Naive thymus-derived CD8-positive, alpha-beta T cell (primary cell): ENCODE measurements at places on chromosomes 1 and 21.

GRCh38 chr1:43035821-43036741, 77.4 kb upstream of the SLC2A1 start:
- DNase-seq, result no peak

DNA sequence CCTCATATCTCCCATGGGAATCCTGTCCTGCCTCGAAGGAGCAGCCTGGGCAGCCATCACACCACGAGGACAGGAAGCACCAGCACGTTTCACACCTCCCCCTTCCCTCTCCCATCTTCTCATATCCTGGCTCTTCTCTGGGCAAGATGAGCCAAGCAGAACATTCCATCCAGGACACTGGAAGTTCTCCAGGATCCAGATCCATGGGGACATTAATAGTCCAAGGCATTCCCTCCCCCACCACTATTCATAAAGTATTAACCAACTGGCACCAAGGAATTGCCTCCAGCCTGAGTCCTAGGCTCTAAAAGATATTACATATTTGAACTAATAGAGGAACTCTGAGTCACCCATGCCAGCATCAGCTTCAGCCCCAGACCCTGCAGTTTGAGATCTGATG, 8.7 kb downstream of the SLAMF8 start:
- no peak for DNase-seq

- DNase-seq, result no peak
Observed at GRCh38 chr1:215568299-215568692, 1.2 kb downstream of the KCTD3 start.

- DNase-seq, result no peak
Observed at GRCh38 chr21:33691945-33692603, 49.8 kb downstream of the ITSN1 start.

DNA sequence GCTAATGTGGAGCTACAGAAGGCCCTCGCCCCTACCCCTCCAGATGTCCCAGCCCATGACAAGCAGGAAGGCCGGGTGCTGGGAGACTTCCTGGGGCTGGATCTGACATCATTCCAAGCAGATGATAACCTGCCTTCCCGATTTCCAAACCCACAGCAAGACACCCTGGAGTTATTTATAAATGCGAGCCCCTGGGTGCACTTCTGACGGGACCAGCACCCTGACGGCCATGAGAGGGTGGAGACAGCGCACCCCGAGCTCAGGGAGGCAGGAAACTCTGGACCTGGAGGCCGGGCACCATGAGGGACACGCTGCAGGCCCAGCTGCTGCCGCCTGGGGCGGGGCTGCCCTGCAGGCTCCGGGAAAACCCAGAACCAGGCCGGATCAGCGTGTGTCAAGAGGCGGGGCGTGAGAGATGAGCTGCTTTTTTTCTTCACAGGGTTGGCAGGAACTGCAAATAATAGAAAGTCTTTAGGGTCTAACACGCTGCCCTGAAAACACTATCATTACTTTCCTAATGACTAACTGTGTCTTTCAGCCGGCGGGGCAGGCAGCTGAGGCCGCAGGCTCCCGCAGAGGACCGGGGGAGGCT, 2.5 kb upstream of the PCBP3 start:
- DNase-seq, result no peak

- DNase-seq, result no peak
Observed at GRCh38 chr1:234601301-234602017, 8.5 kb downstream of the IRF2BP2 start.

GRCh38 chr1:19815801-19816736, 986 bp upstream of the RNF186 start:
- DNase-seq, result no peak

- DNase-seq, result no peak
Observed at GRCh38 chr1:22171951-22172715, 29.2 kb upstream of the WNT4 start.

DNA sequence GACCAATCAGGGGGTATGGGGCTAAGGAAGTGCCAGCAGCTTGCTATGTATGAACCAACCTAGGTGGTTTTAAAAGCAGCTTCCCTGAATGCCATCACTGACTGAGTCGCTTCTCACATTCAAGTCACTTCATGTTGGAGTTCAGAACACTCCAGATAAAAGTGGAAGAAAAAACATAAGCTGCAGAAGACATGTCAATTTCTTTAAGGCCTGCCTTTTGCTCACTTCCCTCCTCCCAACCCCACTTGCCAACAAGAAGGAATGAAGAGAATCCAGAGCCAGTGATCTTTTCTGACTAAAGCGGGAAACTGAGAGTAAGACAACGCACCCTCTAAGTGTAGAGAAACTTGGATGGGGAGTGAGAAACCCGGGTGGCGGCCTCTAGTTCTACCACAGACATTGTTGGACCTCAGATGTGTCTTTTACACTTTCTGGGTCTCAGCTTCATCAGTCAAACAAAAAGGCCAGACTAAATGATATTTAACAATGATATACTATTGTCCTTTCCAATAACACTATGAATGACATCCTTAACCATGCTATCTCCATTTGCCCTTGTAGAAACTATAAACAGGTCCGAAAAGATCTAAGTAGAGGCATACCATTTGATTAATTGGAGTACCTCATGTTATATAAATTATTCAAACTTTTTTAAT, 54.1 kb downstream of the LUZP1 start:
- no peak for DNase-seq

DNA sequence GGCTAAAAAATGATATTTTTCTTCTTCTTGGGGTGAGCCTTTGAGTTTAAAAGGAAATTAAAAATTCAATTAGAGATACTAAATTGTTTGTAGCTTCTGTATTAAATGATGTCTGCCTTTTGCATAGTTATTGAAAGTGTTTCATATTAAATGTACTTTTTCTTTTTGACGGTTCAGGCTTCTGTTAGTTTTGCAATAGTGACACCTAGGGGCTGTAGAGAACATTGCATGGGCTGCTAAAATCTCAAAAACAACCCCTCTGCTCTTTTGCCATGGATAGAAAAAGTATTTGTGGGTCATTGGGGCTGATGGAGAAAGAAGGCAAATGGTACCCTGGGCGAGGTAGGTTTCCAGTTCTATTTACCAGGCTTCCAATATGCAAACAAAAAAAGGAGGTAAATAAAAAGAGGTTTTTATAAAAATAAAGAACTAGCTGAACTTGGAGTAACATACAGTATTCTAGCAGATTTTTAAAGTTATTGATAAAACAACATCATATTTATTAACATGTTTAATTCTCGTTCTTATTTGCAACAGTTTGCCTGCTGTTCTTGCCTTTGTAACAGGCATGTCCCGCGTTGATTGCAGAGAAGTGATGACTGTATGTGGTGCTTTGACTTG, 115.4 kb upstream of the HOOK1 start:
- DNase-seq, result peak; percentile 56

DNA sequence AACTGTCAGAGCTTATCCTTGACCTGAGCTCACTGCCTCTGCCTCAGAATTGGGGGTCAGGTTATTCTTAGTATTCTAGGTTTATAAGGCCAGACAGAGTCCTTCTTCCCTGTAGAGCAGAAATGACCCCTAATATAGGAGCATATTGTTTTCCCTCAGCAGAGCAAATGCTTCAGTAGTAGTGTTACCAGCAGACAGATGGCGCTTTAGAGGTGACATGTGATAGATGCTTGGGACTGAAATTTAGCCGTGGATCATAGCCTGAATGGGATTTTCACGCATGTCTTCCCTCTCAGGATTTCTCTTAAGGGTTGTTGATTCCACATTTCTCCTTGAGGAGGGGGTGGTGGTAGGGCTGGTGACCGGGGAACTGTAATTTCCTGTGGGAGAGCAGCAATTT, 24.5 kb downstream of the ADARB1 start:
- no peak for DNase-seq

DNA sequence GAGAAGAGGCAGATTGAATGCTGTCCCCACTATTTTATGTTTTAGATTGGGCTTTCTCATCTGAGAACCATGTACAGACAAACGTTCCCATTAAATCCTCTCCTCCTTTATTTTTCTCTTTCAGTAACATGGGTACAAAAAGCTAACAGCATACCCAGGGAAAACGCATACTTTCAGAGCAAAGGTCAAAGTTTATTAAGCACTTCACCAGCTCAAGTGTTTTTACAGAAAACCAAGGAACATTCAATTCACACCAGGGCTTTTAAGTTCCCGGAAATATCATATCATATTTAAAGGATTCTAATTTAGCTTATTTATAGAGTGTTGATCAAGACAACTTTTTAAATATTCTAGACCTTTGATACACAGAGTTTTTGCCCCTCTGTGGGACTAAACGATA, 271.5 kb upstream of the C1orf87 start:
- no peak for DNase-seq

- no peak for DNase-seq
Observed at GRCh38 chr1:208603721-208604120, 359.5 kb upstream of the PLXNA2 start.

DNA sequence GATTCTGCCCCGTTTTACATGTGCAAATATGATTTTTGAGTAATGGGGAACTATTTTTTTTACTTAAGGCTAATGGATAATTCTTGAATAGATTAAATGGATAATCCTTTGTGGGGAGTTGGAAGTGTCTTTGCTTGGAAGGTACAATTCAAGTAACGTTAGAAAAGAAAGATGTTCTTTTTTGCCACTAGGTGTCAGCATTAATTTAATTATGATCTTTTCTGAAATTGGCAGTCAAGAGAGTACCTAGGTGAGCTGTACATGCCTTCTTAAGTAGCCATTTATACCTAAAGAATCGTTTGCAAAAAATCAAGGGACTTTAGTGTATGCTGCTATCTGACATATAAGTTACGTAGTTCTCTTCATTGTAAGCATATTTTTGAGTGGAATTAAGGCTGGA, 2.2 kb downstream of the FBXO28 start:
- no peak for DNase-seq

GRCh38 chr1:228555074-228555994, 68.2 kb downstream of the RNF187 start:
- DNase-seq, result peak; percentile 29

- no peak for DNase-seq
Observed at GRCh38 chr1:28392027-28392652, 22.6 kb downstream of the PHACTR4 start.

GRCh38 chr1:43547538-43548072, 16.9 kb downstream of the PTPRF start:
- DNase-seq, result no peak

DNA sequence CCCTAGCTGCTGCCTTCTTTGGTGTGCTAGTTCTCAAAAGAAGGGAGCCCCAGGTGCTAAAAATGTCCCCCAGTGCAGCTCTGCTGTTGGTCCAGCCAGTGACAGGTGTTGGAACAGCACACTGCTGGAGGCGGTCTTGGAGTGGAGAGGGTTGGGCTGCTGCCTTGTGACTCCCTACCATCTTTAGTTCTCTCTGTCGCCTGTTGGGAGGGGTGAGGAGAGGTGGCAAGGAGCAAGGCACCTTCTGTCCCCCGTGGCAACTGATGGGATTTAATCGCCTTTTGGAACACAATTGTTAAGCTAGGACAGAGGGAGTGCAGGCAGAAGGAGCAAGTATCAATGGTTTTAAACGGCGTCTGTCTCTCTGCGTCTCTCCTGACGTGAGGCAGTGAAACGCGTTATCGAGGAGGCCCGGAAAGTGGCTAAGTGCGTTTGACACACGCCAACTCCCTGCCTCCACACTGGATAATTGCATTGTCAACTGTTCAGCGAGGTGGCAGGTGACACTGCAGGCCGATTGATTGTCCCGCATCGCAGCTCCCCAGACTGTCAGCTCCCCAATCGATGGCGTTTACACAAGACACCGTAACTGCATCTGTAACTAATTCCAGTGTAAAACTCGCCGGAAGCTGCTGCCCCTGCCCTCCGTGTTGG, 34.0 kb downstream of the TMEM53 start:
- no peak for DNase-seq

- DNase-seq, result no peak
Observed at GRCh38 chr1:112934577-112934976, 21.4 kb downstream of the SLC16A1 start.

DNA sequence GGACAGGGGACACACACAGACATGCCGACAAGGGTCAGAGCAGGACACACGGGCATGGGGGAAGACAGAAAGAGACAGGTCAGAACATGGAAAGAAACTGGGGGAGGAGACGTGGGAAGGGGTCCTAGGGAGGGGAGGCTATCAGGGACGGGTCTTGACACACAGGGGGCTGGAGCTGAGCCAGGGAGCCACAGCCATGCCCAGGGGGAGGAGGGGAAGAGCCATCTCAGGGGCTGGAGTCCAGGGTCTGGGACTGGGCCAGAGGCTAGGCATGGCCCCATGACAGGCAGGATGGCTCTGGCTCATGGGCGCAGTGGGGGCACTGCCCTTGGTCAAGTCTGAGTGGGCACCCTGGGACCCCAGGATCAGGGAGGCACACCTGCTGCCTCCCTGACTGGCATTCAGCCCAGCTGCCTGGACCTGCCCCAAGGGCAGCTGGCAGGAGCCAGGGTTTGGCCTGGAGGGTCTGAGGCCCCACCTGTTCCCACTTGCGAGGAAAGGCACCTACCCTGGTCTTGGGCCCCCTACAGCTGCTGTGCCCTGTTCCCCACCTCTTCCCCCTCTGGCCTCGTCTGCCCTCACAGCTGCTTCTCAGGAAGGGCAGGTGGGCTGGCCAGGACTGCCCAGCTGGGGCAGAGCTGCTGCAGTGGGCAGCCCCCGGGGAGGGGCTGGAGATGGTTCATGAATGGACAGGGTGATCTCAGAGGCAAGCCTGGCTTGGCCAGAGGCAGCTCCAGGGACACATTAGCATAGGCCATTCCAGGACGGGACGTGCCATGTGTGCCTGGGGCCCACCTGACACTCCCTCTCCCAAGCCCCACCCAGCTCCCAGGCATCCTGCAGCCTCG, 42.9 kb downstream of the HSPG2 start:
- DNase-seq, result no peak

GRCh38 chr1:149845416-149845815, 54.0 kb upstream of the BOLA1 start:
- no peak for DNase-seq

- DNase-seq, result no peak
Observed at GRCh38 chr1:33342041-33342723, 21.3 kb upstream of the A3GALT2 start.

GRCh38 chr1:24266398-24266941, 52.7 kb upstream of the GRHL3 start:
- DNase-seq, result no peak

DNA sequence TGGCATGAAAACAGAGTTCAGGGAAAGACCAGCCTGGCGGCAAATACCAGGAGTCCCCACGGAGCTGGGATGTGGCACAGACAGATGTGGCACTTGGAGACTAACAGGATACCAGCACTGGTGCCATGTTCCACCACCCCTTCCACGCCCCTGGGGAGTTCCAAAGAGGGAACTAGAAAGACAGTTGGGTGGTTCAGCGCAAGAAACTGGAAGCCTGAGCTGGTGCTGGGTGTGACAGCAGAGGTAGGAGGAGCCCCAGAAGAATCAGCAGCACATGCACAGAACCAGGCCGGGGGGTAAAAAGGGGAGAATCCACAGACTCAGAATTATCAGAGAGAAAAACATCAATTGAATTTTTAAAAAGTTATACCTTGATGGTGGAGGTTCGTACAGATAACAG, 22.4 kb downstream of the DDX20 start:
- DNase-seq, result no peak

GRCh38 chr1:12014141-12014991, 4.9 kb upstream of the MIIP start:
- peak; percentile 18 for DNase-seq

- DNase-seq, result no peak
Observed at GRCh38 chr1:31670593-31670964, 25.9 kb upstream of the PEF1 start.

GRCh38 chr1:15472587-15472986, 3.3 kb upstream of the CELA2B start:
- no peak for DNase-seq

GRCh38 chr1:197073978-197074377, 6.9 kb upstream of the F13B start:
- DNase-seq, result no peak

- DNase-seq, result no peak
Observed at GRCh38 chr1:90713741-90714509, 3.2 kb downstream of the BARHL2 start.

- no peak for DNase-seq
Observed at GRCh38 chr21:32370998-32371766, 21.6 kb downstream of the URB1 start.
